T-helper 2 cell (primary cell): ENCODE measurements at places on chromosomes 4 and X.

DNA sequence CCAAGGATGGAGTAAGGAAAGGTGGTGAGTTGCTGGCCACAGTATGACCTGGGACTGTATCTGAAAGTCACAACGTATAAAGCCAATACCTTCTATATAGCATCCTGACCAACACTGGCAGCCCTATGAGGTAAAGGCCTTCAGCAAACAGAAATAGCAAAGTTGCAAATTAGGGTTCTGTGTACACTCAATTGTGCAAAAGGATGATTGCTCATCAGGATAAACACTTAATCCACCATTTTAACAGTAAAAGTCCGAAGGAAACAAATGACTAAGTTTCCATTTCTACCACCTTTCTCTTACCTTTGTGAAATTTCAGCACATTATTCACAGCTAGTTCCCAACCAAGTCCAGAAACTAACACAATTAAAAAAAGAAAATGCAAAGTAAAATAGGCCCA, 1.4 kb upstream of the FNIP2 start:
- no peak for DNase-seq

- no peak for DNase-seq
These were observed 14.9 kb downstream of the LSM6 start for GRCh38 chr4:146190456-146190855.

GRCh38 chrX:39814391-39814790, 283.4 kb downstream of the BCOR start:
- no peak for DNase-seq

- DNase-seq, result no peak
These were observed 208.4 kb downstream of the DCLK2 start for GRCh38 chr4:150286656-150287055.

- no peak for DNase-seq
These were observed 1.9 kb downstream of the SMAD1 start for GRCh38 chr4:145483514-145483913.

DNA sequence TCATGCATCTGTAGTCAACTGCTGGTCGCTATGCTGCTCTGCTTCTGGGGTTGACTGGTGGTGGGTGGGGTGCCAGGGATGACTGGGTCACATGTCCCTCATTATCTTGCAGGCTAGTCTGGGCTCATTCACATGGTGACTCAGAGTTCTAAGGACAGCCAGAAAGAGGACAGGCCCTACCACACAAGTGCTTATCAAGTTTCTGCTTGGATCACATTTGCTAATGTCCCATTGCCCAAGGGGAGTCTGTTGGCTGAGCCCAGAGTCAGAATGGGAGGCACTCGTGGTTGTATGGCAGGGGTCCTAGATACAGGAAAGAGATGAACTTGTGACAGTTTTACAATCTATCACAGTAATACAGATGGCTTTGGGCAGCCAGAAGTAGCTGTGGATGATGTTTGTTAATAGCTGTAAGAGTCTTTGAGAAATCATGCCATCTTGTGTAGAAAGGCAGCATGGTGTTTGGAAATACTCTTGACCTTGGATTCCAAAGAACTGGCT, 221.3 kb downstream of the GPAT3 start:
- DNase-seq, result no peak

DNA sequence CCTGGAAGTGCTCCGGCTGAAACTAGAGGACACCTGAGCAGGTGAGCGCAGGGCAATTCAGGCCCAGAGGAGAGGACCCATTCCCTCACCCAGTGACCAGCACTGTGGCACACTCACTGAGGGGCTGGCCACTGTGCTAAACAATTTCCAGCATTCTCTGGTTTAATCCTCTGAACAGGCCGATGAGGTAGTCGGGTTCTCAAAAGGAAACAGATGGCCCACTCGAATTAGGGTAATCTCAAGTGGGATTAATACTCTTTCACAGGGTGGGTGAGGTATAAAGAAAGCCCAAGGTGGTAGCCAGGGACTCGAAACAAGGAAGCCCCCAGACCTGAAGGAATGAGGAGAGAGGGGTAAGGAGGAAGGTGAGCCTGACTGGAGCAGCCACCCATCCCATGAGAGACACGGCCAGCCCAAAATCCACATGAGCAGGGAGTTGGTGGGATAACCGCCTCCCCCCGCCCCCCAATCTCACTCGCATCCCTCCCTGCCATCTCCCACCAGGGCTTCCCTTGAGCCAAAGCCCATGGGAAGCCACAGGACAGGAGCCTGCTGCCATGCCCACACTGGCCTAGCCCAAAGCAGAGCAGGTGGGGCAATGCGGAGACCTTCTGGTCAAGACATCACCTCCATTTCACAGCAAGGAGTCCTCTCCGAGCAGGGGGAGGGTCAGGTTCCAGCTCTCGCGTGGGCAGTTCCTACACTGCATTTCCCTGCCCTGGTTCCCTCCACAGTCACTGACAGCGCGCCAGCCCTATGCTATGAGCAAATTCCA, 55.0 kb downstream of the SH3KBP1 start:
- no peak for DNase-seq

DNA sequence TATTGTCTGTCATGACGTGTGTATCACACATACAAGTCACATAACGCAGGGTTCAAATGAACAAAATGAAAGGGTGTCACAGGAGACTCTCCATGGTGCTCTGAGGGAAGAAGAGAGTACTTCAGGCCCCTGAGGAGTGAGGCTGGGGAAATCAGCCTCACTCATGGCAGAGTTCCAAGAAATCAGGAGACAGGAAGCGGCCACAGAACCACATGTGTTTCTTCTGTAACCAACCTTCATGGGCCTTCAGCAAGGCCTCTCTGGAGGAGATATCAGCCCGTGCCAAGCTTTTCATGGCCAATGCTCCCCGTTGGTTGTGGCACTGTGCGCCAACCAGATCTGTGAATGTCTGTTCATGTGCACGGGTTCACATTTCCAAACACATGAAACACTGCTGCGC, 76.0 kb downstream of the NAT8L start:
- DNase-seq, result no peak

GRCh38 chrX:56232221-56233082, at the start of gene KLF8:
Gene KLF8, plus strand, starts transcription at chrX:56232356. Its CDS starts 979 bp downstream, at chrX:56233335.
- DNase-seq, result peak; percentile 39

DNA sequence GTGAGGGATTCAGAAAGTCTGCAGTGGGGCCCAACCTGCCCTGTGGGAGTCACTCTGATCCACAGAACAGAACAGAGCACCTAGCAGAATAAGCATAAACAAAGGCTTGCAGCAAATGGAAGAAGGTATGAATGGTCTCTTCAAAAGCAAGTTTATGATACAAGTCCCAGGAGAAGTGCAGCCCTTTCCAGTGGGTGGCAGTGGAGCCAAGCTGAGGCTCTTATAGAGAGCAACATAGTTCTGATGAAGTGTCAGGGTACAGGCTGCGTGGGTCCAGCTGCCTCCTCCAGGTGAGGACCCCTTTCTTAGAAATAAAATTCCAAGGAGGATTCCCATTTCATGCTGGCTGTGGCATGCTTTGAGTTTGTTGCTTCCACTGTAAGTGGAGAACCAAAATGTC, 88.8 kb upstream of the PAK3 start:
- no peak for DNase-seq

GRCh38 chr4:88147799-88148217, 10.6 kb downstream of the ABCG2 start:
- no peak for DNase-seq

DNA sequence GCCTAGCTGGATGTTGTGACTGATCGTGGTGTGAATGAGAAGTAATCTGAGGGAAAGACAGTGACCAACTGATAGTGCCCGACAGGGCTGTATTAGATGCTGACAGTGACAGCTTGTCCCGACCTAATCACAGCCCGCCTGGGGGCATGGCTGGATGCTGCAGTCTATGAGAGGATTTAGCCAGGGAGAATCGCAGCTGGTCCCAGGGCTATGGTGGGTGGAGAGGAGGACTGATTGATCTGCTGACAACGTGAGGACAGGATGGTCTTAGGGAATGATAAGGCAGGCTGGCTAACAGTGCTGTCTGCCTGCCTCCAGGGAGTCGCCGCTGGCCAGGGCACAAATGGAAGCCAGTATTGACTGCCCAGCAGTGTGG, 621 bp upstream of the SUV39H1 start:
- no peak for DNase-seq

DNA sequence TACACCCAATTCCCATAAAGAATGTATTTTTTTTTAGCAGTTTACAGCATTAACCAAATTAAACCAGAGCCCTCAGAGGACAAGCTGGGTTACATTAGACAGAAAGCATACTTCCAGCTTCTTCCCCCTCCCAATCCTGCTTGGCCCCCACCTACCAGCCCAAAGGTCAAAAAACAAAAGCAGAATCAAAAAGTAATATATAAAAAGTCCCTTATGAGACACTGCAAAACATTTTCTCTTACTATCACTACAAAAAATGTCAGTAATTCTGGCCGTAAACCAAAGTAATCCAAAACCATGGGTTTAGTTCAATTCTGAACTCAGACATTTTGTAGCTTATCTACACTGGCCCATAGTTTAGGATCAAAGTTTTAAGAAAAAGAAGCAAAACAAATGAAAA, 38.0 kb downstream of the APBB2 start:
- DNase-seq, result no peak

DNA sequence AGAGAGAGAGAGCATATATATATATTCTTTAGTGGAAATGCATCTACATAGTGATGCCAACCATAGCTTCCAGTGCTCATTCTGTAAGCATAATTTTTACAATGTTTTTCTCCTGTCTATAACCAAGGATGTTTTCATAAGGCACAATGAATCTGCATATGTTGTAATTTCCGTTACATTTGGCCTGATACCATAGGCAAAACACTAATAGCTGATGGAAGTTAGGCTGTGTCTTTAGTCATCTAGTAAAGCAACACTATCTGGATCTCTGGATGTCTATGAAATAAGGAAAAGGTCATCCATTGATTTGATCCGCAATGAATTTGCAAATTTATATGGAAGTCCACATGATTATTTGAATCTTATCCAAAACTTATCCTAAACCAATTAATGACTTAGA, 8.1 kb downstream of the PCDH7 start:
- DNase-seq, result no peak

GRCh38 chr4:20418861-20419451, 167.3 kb downstream of the SLIT2 start:
- DNase-seq, result no peak

- no peak for DNase-seq
These were observed 568.8 kb upstream of the TENM3 start for GRCh38 chr4:181674315-181674875.

DNA sequence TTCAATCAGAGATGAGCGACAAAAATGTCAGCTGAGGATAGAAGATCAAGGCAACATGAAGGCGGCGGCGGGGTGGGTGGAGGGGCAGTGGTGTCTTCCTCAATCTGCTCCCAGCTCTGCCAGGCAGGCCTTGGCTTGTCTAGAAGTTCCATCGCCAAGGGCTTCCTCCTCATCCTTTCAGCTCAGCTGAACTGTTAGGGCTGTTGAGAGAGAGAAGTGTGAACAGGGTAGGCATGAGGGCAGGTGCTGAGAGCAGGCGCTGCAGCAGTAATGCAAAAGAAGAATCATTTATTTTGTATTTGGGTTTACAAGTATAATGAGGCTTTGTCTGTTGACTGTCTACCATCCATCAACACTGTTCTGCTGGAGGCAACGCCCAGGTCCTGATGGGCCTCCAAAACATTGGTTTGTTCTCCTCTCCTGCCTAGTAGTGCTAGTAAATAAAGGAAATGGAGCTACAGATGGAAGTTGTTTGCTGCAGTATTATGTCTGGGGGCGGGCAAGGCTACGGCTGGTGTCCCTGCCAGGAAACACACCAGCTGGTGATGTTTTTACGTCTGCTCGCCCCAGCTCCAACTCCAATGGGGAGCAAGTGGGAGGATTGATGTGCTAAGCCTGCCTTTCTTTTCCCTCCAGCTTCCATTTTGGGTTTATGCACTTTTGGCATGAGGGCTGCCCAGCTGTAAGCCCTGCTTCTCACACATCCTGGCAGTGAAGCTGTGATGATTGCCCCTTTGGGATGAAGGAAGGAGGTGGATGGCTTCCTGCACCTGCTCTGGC, 139.4 kb upstream of the BOD1L1 start:
- DNase-seq, result no peak
